ENCODE measurements at places on chromosomes 6 and 20. TPM values are rescaled to one million over a fixed set of nuclear protein-coding genes. Genes with fewer than 3 reads are reported as not detected.

The COL12A1 gene
- 49.3 TPM for total RNA-seq

The IYD gene
- total RNA-seq: not detected

The POPDC3 gene
- 5.0 TPM for total RNA-seq

The HCRTR2 gene
- not detected for total RNA-seq

The MUCL3 gene
- total RNA-seq: not detected

The GNRH2 gene
- 0.48 TPM for total RNA-seq

The FOXA2 gene
- not detected for total RNA-seq

The KIAA1755 gene
- total RNA-seq: 6.0 TPM

The MYBL2 gene
- 21.4 TPM for total RNA-seq

The RUNX2 gene
- 4.3 TPM for total RNA-seq

Data from glomerular endothelial cell (primary cell).